ENCODE measurements at places on chromosomes 13 and 19.

- no peak for DNase-seq
These were observed 710.9 kb upstream of the SPRY2 start for GRCh38 chr13:81051873-81052272.

GRCh38 chr13:27522847-27523246 is 72.5 kb upstream of the MTIF3 start:
- DNase-seq, result no peak

GRCh38 chr13:99366075-99366987 is 59.1 kb upstream of the GPR183 start:
- DNase-seq, result no peak

GRCh38 chr13:94537740-94538630 is 58.0 kb downstream of the TGDS start:
- DNase-seq, result no peak

DNA sequence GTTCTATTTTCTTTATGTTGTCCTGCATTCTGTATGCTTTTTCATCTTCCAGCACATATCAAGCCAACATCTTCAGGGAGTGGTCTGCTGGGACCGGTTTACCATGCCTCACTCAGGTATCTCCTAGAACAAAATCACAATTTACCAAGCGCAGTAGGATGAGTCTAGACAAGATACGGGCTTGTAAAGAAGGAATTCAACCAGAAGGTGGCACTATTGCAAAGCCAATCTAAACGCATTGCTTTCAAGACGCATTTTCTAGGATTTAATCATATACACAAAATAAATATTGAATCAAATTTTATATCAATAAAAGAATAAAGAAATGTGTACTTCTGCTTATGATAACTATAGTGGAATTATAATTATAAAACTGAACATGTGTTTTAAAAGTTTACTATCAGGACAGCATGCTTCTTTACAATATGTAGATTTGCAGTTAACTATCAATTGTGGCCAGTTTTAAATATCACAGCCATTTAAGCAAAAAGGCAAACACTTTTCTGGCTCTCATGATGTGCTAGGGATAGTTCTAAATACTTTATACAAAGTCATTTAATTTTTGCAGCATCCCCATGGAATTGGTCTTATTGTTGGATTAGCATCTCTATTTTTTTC is 16.1 kb upstream of the TPP2 start:
- DNase-seq, result no peak

DNA sequence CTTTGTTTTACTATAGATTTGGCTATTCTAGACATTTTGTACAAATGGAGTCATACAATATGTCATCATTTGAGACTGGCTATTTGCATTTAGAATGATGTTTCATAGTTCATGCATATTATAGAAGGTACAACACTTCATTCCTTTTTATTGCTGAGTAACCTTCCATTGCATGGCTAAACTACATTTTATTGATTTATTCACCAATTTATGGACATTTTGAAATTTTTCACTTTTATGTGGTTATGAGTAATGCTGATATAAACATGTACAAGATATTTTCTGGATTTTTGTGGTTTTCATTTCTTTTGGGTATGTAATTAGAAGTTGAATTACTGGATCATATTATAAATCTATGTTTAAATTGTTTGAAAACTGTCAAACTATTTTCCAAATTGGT is 710.3 kb upstream of the SLITRK5 start:
- no peak for DNase-seq

DNA sequence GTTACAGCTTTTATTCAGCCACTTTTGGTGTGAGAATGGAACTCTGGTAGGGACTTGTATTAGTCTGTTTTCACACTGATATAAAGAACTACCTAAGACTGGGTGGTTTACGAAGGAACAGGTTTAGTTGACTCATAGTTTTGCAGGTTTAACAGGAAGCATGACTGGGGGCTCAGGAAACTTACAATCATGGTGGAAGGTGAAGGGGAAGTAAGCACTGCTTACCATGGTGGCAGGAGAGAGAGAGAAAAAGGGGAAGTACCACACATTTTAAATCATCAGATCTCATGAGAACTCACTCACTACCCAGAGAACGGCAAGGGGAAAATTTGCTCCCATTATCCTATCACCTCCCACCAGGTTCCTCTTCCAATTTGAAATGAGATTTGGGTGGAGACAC is 942.2 kb downstream of the PCDH17 start:
- DNase-seq, result no peak

DNA sequence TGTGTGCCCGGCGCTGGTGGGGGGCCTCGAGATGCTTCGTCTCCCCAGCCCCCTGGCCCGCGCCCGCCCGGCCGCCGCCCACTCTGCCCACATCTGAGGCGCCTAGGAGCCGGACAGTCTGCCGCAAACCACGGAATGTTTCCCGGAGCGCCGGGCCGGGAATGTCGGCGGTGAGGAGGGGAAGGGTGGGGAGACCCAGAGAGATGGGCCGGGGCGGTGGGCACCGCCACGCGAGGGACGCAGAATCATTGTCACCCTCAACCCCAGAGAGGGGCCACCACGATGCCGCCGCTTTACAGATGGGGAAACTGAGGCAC is 46.1 kb upstream of the NFIC start:
- no peak for DNase-seq

GRCh38 chr13:93867481-93867880 is 612.0 kb downstream of the DCT start:
- DNase-seq, result no peak

DNA sequence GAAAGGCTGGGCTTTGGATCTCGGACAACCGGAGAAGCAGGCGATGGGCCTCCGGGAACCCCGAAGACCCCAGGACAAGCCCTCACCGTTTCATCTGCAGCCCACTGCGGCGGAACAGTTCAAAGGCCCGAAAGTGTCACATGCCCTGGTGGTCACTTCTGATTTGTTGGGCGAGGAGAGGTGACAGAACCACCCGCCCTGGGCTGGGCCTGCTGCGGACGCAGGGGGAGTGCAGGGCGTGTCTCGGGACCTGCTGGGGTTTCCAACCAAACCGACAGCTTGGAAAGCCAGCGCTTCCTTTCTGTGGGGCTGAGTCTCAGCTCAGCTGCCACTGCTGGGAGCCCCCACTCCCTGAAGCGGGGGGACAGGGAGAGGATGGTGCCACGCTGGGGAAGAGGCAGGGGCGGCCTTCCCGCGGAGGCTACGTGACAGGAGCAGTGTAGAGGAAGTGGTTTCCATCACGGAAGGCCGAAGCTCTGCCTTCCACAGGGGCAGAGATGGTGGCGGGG is 22.8 kb upstream of the ZBTB7A start:
- DNase-seq, result no peak

- DNase-seq, result no peak
These were observed 1.5 kb upstream of the PCDH20 start for GRCh38 chr13:61417086-61417570.
